ENCODE measurements at places on chromosomes 13 and 19.

DNA sequence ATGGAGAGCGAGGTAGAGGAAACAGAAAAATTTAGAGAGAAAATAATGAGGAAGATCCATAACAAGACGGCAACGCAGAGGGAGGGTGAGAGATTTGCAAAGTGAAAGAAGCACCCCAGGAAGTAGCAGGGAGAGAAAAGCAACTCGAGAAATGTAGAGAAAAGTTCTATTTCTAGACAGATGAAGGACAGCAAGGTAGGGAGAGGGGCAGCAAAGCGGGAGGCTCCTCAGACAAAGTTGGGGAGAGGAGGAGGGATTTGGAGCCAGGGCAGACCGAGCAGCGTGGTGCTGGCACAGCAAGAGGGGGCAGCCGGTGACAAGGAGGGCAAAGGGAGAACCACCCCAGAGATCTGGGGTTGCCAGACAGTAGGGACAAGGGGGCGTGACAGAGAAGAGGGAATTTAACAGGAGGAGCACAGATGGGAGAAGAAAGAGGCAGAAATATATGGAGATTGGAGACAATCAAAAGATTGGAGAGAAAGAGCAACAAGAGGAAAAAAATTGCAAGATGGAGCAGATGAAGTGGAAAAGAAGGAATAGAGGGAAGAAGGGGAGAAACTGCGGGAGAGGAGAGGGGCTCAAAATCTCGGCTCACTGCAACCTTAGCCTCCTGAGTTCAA, 989 bp downstream of the ZNF766 start:
- DNase-seq, result no peak

GRCh38 chr19:54047616-54048015, 16.1 kb downstream of the VSTM1 start:
- DNase-seq, result no peak

DNA sequence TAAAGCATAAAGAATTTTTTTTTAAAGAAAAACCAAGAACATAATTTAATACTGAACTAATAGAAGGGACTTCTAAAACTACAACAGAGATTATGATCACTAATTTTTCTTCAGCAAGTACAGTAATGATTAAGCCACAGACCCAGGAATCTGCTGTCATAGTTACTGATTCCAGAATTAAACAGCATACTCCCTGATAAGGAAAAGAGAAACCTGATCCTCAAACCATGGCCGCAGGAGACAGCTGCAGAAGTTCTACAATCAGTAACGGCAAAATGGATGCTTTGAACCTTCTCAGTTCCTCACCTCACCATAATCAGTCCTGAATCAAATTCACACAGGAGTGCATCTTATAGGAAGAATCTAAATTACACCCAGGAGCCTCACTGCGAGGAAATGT, 939.0 kb upstream of the SLITRK1 start:
- DNase-seq, result no peak

GRCh38 chr19:54477650-54478049, 4.6 kb upstream of the CDC42EP5 start:
- no peak for DNase-seq

GRCh38 chr19:33295621-33296487, 6.5 kb downstream of the CEBPA start:
- DNase-seq, result no peak

- no peak for DNase-seq
Measured at GRCh38 chr13:97142452-97142851, 79.7 kb upstream of the MBNL2 start.

DNA sequence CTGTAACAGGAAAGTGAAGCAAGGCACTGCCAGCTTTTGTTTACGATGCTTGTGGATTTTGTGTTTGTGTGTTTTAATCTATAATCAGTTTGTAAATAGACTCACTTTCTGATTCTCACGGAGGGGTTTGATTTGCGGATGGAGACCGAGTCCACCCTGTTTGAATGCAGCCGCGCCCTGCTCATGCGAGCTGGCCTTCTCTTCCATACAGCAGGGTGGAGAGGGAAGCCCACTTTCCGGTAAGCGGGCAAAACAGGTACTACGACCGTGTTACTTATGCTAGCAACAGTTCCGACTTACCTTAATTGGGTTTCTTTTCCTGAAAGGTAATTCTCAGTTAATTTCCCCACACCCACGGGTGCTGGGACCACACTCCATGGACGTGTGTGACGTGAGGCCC, 33.1 kb downstream of the ADPRHL1 start:
- no peak for DNase-seq

- no peak for DNase-seq
Measured at GRCh38 chr13:26026211-26026610, 25.6 kb downstream of the SHISA2 start.

DNA sequence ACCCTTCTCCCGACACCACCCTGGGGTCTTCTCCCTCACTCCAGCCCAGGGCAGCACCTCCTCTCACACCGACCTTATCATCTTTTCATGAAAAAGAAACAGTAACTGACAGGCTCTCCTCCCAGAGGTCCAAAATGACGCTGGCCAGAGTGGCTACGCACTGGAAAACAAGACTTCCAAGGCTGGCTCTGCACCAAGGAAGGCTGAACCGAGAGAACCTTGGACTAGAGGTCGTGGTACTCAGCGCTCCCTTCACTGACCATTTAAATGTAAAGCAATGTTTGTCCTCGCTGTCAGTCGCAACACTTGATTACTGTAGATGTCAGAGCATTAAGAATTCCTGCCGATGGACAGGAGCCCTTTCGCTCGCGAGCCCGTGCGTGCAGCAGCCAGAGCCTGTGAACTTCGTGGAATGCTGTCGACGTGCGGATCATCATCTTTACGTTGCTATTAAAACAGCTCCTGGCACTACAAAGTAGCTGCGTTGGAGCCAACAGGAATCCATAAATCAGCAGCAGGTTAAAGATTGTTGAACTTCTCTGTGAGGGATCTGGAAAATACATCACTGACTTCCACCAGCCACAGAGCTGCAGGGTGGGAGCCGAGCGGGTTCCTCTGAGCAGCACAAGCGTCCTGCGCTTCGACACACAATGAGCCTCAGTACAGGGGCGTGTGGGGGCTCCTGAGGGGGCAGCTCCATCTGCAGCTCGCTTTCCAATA, 125.5 kb upstream of the MCF2L start:
- DNase-seq, result no peak

DNA sequence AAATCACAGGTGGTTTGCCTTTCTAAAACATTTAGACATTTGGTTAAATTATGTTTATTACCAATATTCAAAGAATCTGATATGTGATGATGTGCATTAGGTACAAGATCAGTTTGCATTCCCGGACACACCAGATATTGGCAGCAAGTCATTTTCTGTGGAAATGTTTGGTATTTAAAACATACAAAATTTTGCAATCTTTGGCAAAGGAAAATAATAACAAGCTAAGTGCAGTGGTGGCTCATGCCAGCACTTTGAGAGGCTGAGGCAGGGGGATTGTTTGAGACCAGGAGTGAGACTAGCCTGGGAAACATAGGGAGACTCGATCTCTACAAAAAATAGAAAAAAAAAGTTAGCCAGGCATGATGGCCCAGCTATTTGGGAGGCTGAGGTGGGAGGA, 29.1 kb upstream of the TSC22D1 start:
- DNase-seq, result no peak

GRCh38 chr13:86918682-86919081, 752.5 kb upstream of the SLITRK5 start:
- DNase-seq, result no peak

- DNase-seq, result no peak
Measured at GRCh38 chr19:50896591-50897190, 14.5 kb downstream of the KLK4 start.

GRCh38 chr13:36192166-36192565, 22.2 kb downstream of the SOHLH2 start:
- no peak for DNase-seq

DNA sequence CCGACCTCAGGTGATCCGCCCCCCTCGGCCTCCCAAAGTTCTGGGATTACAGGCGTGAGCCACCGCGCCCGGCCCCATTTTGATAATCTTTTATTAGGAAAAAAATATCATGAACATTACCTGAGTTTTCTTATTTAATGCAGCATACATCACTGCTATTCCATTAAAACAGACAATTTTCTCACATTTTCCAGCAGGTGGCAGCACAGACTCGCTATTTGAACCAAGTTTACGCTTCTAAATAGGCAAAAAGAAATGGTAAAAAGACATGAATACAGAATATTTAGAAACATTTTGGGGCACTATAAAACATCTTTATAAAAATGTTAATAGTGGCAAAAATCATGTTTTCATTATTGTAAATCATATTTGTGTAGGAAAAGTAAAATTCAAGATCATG, 903.1 kb downstream of the SLITRK6 start:
- no peak for DNase-seq

DNA sequence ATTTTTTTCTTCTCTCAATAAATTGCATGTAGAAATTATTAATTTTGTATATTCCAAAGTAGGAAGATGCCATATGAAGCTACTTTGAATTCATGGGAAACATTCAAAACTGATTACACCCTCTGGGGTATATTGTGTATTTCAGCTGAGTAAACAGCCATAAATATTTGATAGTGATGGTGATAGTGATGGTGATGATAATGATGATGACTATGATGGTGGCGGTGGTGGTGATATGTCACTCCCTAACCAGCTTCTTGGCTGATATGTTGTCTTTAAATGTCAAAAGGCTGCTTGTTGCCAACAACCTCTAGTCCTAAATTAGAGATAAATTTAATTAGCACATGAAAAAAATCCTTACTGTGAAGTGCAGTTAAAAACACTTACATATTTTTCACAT, 102.0 kb downstream of the LRCH1 start:
- no peak for DNase-seq

DNA sequence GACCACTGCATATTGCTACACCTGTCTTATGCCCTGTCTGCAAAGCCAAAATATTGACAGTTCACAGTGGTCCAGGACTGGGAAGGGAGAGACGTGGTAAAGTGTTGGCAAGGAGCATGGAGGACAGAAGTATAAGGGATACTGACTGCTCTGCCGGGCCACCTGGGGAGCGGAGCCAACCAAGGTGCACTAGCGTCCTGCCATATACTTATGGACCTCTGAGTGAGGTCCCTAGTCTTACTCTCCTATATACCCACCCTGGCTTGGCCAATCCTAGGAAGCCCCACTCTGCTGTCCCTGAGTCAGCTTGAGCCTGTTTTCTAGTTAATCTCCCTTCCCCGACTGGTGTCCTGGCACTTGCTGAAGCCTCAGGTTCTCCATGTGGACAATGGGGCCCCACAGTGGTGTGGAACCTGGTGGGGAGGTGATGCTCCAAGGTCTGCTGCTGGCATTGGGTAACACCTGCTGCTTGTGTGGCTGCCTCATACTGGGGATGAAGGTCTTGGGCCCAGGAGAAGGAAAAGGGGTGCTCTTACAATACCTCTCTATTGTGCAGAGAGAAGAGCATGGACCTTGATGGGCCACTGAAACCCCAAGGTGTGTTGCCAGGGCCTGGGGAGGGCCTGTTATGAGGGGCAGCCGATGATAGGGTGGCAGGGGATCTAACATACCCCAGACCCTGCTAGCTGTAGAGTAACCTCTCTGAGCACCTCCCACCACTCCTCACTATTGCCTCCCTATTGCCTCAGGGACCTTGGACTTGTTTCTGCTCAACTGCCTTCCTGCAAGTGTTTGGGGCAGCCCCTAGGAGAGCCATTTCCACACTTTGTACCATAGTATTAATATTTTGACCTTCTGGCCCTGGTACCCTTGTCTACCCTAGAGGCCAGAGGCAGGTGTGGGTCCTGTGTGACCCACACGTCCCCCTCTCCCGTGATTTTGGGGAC, 6.7 kb upstream of the TRIM28 start:
- DNase-seq, result no peak

DNA sequence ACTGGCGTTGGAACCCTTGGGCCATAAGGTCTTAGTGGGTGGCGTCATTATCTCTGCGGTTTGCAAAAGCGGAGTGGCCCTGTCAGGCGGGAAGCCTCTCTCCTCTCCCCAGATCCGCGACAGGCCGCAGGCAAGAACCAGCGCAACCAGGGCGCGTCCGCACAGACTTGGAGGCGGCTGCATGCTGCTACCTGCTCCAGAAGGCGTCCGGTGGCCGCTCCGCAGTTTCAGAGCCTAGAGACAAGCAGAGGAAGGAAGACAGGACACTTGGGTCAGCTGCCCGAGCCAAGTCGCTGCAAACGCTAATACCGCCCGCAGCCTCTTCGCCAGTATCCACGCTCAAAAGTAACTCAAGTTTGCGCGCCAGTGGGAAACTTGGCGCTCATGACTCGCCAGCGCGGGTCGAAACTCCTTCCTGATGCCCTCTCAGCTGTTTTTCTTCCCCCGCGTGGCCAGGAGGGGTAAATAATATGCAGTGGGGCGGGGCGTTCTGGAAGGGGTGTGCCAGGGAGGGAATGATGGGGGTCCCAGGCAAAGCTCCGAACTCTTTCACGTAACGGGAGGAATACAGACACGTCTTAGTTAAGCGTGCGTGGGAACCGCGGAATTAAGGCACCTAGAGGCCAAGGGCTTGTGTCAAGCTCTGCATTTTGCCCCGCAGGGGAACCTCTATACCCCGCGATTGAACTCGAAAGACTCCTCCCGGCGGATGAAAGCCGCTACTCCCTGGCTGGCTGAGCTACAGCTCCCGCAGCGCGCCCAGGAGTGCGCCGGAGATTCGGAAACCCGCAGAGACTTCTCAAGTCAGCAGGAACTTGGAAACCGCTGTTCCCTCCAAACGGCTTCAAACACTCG, at the start of gene EDNRB:
EDNRB (minus strand) TSS at position 441 of the 855 bp plus-strand sequence; CDS start at position 183, 258 bp downstream.
- DNase-seq, result no peak

GRCh38 chr19:5672708-5673459, 7.4 kb downstream of the MICOS13 start:
- DNase-seq, result no peak

DNA sequence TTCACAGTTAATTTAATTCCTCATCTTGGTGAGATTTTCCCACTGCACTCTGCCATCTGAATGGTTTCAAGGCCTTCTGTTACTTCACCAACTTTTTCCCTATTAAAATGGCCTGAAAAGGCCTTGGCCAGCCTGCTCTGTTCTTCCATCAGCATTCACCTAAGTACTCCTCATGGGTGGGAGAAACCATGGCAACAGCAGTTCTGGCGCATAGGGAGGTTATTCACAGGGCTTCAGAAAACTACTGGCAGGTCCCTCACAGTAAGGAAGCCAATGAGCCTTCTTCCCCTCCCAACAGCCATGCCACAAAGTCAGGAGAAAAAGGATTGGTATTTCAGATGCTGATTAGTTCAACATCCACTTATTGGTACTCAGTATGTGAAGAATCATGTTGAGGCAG, 17.2 kb upstream of the GJB2 start:
- no peak for DNase-seq

DNA sequence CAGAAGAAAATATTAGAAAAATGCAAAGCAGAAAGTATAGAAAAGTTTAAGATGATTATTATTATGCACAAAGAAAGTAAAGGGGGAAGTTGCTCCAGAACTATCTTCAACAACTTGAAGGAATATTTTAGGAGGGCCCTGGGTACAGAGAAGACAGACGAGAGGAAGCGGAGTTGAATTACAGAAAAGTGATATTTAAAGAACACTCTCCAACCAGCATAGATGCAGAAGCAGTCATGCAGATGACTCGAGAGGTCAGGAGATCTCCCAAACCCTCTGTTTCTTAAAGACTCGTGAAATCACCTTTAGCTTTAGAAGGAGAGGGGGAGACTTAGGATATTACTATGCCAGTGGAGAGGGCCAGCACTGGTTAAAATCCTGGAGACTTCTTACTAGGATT, 8.5 kb upstream of the SHISA2 start:
- DNase-seq, result no peak

GRCh38 chr13:28537171-28537570, 42.2 kb upstream of the FLT1 start:
- DNase-seq, result no peak
